A673 (cell line): ENCODE measurements at places on chromosomes 6 and 20. TPM values are rescaled to one million over a fixed set of nuclear protein-coding genes. Genes with fewer than 3 reads are reported as not detected.

FIG4 gene
- total RNA-seq, result 10.9 and 16.5 TPM in 2 replicates

ZSCAN23 gene
- 5.4 and 8.3 TPM in 2 replicates for total RNA-seq

CST4 gene
- not detected in 2 replicates for total RNA-seq

ZNF311 gene
- 0.84 and 0.92 TPM in 2 replicates for total RNA-seq

FAM209B gene
- 0.45 and 0.81 TPM in 2 replicates for total RNA-seq

TRIM40 gene
- total RNA-seq, result not detected in 2 replicates

JPH2 gene
- 1.0 and 1.1 TPM in 2 replicates for total RNA-seq

CDC5L gene
- 42.2 and 43.9 TPM in 2 replicates for total RNA-seq

NKX2-4 gene
- 0.13 TPM in 2 replicates for total RNA-seq

OLIG3 gene
- not detected in 2 replicates for total RNA-seq

DDRGK1 gene
- total RNA-seq, result 60.2 and 72.0 TPM in 2 replicates

SMOC2 gene
- 1.7 and 1.8 TPM in 2 replicates for total RNA-seq

ANGPT4 gene
- total RNA-seq, result not detected in 2 replicates

LAMA5 gene
- total RNA-seq, result 4.2 and 13.2 TPM in 2 replicates

KCNB1 gene
- total RNA-seq, result 0.81 TPM in 1 of 2 replicates, not detected in the other

ABHD16B gene
- not detected in 2 replicates for total RNA-seq

SLPI gene
- not detected in 2 replicates for total RNA-seq

CPNE5 gene
- 0.13 and 0.48 TPM in 2 replicates for total RNA-seq

SCRT2 gene
- total RNA-seq, result 0.50 and 0.69 TPM in 2 replicates

RAET1E gene
- 0.92 and 3.2 TPM in 2 replicates for total RNA-seq

NNAT gene
- total RNA-seq, result not detected in 2 replicates

HSD17B8 gene
- 5.9 and 11.0 TPM in 2 replicates for total RNA-seq

E2F1 gene
- 86.0 and 87.0 TPM in 2 replicates for total RNA-seq

DDR1 gene
- total RNA-seq, result 48.0 and 57.9 TPM in 2 replicates

WFDC12 gene
- total RNA-seq, result not detected in 2 replicates

CLVS2 gene
- 84.9 and 89.6 TPM in 2 replicates for total RNA-seq

STK4 gene
- total RNA-seq, result 52.7 and 53.2 TPM in 2 replicates

FNDC1 gene
- not detected in 2 replicates for total RNA-seq

GPR6 gene
- not detected in 2 replicates for total RNA-seq

PNLDC1 gene
- total RNA-seq, result 0.58 TPM in 1 of 2 replicates, not detected in the other

ZSCAN26 gene
- total RNA-seq, result 15.1 and 19.9 TPM in 2 replicates

CEP85L gene
- total RNA-seq, result 6.5 and 7.4 TPM in 2 replicates

SLC22A1 gene
- total RNA-seq, result 1.6 and 3.3 TPM in 2 replicates

RUNX2 gene
- 4.0 and 4.9 TPM in 2 replicates for total RNA-seq

RBBP8NL gene
- not detected in 2 replicates for total RNA-seq

SH3BGRL2 gene
- 12.0 and 13.5 TPM in 2 replicates for total RNA-seq

THBD gene
- total RNA-seq, result not detected in 2 replicates

PRPH2 gene
- total RNA-seq, result 0.41 and 0.46 TPM in 2 replicates

ESR1 gene
- 0.09 TPM in 1 of 2 replicates, not detected in the other for total RNA-seq

CASS4 gene
- total RNA-seq, result 0.11 and 0.28 TPM in 2 replicates

EZR gene
- total RNA-seq, result 144 and 146 TPM in 2 replicates

SLC22A16 gene
- 0.15 TPM in 1 of 2 replicates, not detected in the other for total RNA-seq

CLIC5 gene
- total RNA-seq, result not detected in 2 replicates

ATP9A gene
- total RNA-seq, result 31.2 and 34.8 TPM in 2 replicates

TFAP2A gene
- 19.1 and 19.3 TPM in 2 replicates for total RNA-seq

COX4I2 gene
- total RNA-seq, result not detected in 2 replicates

C6orf52 gene
- 0.69 and 1.9 TPM in 2 replicates for total RNA-seq

ZNF334 gene
- 4.4 and 4.5 TPM in 2 replicates for total RNA-seq

APCDD1L gene
- not detected in 2 replicates for total RNA-seq

COL11A2 gene
- 1.6 and 1.9 TPM in 2 replicates for total RNA-seq

OPRM1 gene
- not detected in 2 replicates for total RNA-seq

GLP1R gene
- total RNA-seq, result not detected in 2 replicates

GGT7 gene
- total RNA-seq, result 14.1 and 15.3 TPM in 2 replicates

ANKRD66 gene
- total RNA-seq, result not detected in 2 replicates

HS3ST5 gene
- total RNA-seq, result not detected in 2 replicates

EBF4 gene
- total RNA-seq, result 0.52 and 1.2 TPM in 2 replicates
